Right lobe of liver (tissue), 6 donors: ENCODE measurements at places on chromosomes 4 and X. TPM values are rescaled to one million over a fixed set of nuclear protein-coding genes. Genes with fewer than 3 reads are reported as not detected.
A peak's percentile ranks its signal among the peaks of the same experiment; 100 is the strongest.

DNA sequence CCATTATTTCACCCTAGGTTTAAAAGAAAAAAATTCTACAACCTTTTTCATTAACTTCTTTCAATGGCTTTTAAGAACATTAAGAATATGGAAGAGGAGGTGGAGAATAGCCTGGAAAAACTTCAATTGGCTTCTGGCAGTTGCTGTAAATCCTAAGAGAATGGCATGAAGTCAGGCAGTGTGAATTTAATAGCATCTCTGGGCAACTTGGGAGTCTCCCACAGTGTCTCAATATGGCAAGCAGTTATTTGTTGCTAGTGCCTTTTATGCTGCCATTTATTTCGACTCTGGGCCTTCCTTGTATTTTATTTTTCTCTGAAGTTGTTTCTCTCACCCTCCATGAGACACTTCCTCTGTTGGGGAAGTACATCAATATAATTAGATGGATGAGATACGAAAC, 322.1 kb downstream of the CBLL2 start:
- no peak for DNase-seq

DNA sequence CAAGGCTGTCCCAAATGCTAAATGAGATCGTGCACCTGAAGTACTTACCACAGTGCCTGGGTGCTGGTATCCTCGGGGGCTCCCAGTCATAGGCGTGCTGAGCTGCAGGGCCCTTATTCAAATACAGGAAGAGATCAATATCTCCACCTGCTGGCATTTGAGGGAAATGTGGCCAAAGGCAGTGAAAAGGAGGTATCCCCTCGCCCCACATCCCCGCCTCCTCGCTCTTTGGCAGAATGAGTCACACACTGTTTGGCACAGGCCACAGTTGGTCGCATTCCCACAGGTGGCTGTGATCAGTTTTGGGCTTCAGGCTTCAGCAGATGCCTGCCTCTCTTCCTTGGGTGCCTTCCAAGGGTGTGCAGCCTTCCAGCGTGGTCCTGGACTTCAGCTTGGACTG, 28.4 kb downstream of the ZNF185 start:
- peak; percentile 72 for DNase-seq

- no peak for DNase-seq
Observed at GRCh38 chr4:82005158-82005557, 368.6 kb downstream of the HNRNPD start.

DNA sequence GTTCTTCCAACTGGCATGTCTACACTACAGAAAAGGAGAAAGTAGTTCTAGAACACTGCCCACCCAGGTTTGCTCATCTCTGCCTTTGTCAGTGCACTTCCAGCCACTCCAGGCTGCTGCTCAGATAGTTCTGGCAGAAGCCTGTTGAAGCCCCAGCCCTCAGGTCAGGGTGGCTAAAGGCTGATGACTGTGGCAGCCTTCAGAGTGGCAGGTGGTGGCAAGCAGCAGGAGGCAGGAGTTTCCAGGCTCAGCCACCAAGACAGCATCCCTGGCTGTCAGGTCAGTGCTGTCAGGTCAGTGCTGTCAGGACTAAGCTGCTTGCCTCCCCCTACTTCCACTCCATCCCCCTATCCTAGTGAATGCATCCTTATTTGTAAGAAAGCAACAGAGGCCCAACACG, 100.4 kb downstream of the MAMLD1 start:
- no peak for DNase-seq

- no peak for DNase-seq
Observed at GRCh38 chr4:5365071-5366008, 314.1 kb downstream of the STK32B start.

- DNase-seq = no peak
Observed at GRCh38 chrX:130386408-130386808, 934 bp upstream of the GPR119 start.

GRCh38 chr4:5821665-5822358, 71.1 kb downstream of the CRMP1 start:
- no peak for DNase-seq

GRCh38 chr4:11106759-11107158, 321.9 kb downstream of the HS3ST1 start:
- no peak for DNase-seq

GRCh38 chr4:139808808-139809756, 143.5 kb downstream of the MGST2 start:
- no peak for DNase-seq

DNA sequence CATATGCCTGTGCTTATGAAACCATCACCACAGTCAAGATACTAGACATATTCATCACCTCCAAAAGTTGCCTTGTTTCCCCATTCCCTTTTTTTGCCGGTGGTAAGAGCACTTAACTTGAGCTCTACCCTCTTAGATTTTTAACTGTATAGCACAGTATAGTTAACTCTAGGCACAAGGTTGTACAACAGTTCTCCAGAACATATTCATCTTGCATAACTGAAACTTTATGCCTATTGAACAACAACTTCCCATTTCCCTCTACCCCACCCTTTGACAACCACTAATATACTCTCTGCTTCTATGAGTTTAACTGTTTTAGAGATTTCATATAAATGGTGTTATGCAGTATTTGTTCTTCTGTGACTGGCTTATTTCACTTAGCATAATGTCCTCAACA, 119.3 kb downstream of the ASB9 start:
- no peak for DNase-seq

GRCh38 chr4:102620697-102621497, 119.7 kb downstream of the NFKB1 start:
- DNase-seq = no peak

DNA sequence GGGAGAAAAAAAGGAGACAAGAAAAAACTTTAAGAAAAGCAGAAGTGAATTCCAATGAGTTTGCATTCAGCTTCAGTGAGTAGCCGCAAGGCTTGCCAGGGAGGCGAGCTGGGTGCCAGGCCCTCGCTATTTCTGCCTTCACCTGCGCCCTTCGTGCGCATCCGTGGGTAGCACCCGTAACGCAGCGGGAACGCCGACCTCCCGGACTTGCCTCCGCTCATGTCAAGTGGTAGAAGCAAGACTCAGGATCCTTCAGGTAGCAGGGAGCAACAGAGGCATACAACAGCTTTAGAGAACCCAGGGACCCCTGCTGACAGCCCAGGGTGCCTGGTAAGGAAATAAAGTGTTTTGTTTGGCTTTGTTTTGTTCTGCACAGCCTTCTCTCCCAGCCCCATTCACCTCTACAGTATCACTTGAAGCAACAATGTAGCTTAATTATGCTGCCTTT, 140.0 kb upstream of the BCOR start:
- DNase-seq = no peak

GRCh38 chrX:22135994-22136684, 104.0 kb downstream of the PHEX start:
- no peak for DNase-seq

DNA sequence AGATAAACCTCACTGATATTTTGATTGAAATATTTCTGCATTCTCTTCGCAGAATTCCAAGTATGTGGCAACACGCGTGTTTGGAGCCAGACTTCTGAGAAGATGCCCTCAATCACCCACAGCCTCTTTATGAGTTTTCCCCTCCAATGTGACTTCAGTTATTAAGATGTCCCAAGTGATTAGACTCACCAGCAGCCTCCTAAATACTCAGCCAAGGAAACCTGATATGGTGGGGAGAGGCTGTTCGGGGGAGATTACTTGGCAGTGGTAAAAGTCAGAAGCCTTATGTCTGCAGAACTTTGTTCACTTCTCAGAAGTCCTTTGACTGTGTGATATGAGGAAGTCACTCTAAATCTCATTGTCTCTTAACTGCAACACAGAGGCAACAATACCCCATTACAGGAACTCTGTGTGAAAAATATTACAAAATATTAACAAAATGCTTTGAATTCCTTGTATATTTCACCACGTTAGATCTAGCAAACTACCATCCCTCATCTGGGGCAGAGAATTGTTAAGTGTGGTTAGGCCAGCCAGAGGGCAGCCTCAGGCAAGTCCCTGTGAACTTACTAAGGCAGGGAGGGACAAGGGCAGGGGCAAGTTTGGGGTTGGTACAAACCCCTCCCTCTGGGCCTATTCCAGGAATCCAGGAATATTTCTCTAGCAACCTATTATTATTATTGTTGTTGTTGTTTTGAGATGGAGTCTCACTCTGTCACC, 151.4 kb upstream of the USP9X start:
- DNase-seq = no peak

DNA sequence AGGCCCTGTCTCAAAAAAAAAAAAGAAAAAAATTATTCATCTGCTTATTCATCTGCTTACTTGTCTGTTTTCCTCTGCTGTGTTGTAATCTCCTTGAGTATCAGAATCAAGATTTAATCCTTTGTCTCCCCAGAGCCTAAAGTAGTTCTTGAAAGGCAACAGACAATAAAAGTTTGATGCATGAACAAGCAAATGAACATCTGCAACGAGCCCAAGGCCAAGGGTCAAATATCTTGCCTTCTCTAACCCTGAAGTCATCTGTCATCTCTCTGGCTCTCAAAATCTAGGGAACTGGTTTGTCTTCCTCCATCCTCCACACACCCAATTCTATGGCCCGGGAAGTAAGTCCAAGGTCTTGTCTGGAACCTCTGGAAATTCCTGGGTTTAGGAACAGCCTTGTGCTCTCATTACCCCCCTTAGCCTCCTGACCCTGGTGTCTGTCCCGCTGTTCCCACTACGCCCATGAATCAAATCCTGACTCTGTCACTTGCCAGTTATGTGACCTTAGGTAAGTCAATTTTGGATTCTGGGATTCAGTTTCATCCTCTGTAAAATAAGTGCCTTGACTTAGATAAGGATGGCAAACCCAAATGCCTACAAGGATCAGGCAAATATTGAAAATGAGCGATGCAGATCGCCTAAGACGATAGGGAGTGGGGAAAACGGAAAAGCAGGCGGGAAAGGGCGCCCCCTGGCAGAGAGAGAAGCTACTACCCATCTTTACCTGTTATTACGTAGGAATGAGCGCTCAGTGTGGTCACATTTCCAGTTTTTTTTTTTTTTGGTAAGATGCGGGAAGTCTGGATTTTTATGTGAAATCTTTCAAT, 102.7 kb upstream of the DHX15 start:
- DNase-seq = no peak

- DNase-seq = no peak
Observed at GRCh38 chr4:67343199-67343598, 202.1 kb downstream of the CENPC start.

- DNase-seq = no peak
Observed at GRCh38 chrX:103797691-103798090, 21.1 kb downstream of the PLP1 start.

GRCh38 chrX:12366440-12366839, 228.2 kb downstream of the FRMPD4 start:
- no peak for DNase-seq

Gene TMPRSS11E
- not detected for total RNA-seq

Gene USP17L12
- total RNA-seq = not detected

Gene ANOS1
- total RNA-seq = 0.64 TPM

Gene LRRC66
- 0.05 TPM for total RNA-seq

Gene NOCT
- 4.4 TPM for total RNA-seq

Gene COL25A1
- total RNA-seq = 1.8 TPM

Gene GAGE12H
- not detected for total RNA-seq

Gene ZAR1
- total RNA-seq = not detected

Gene GAGE1
- not detected for total RNA-seq

Gene SCRG1
- not detected for total RNA-seq

Gene SMR3A
- total RNA-seq = not detected
